Omental fat pad (tissue), 4 donors: ENCODE measurements at places on chromosomes 4 and X.

DNA sequence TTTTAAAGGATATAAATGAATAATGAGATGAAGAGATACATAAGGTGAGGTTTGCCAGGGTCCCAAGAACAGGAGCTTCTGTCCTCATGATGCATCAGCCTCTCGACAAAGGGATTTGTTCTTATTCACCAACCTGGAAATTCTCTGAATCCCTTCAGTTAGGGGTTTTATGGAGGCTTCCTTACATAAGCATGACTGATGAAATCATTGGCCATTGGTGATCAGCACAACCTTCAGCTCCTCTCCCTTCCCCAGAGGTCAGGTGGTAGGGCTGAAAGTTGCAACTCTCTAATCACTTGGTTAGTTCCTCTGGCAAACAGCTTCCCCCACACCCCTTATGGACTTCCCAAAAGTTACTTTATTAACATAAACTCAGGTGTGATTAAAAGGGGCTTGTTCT is 222.0 kb downstream of the SPRY1 start:
- DNase-seq, result no peak

GRCh38 chr4:37058826-37059225 is 185.7 kb upstream of the NWD2 start:
- DNase-seq, result no peak

DNA sequence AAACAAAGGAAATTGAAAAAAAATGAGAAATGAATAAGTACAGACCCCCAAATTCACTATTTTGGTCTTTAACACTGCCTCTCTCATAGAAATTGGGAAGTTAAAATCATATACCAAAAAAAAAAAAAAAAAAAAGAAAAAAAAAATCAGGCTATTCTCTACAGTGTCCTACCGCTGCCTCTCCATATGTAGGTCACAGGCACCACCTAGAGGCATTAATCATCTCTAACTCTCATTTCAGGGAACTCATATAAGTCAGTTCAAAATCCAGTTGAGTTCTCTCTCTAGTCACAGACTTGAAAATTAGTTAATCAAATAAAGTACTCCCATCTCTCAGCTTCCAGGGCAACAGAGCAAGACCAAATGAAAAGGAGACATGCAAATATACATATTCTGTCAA is 47.9 kb downstream of the COX18 start:
- no peak for DNase-seq

DNA sequence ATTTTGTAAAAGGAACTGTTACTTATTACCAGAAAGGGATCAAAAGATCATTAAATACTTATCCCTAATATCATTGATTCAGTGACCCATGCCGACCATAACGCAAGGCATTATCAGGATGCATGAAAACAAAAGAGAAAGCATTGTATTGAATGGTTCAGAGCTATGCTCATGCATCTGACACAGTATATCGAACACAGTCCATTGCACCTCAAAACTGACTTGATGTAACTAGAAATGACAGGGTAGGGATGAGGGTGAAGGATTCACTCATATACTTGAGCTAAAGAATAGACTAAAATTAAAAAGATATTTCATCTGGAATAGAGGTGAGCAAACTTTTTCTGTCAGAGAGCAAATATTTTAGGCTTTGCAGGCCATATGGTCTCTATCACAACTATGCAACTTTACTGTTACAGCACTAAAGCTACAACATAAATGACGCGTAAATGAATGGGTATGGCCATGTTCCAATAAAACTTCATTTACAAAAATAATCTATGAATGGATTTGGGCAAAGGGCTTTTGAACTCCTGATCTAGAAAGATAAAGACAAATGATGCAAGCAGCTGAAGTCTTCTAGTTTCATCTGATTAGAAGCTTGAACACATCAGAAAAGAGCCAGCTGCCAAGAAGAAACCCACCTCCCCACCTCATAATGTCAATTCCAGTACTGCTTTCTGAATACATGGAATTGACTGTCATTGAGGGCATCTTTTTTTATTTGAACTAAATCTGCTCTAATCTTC is 12.9 kb upstream of the SPP1 start:
- no peak for DNase-seq

DNA sequence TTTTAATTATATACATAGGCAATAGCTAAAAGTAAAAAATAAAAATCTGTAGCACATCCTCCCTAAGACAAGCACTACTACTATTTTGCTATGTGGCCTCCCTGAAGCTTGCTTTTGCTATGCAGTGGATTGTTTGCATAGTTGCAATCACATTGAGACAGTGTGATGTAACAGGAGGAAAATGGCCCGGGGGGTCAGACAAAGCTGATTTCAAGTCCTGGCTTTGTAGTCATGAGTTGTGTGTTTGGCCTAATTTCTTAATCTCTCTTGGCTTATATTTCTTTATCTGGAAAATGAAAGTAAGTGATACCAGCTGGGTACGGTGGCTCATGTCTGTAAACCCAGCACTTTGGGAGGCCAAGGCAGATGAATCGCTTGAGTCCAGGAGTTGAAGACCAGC is 166.6 kb downstream of the LHFPL1 start:
- DNase-seq, result no peak

- no peak for DNase-seq
Measured at GRCh38 chr4:2154215-2154740, 87.6 kb downstream of the HAUS3 start.

GRCh38 chrX:40484408-40485091 is 96.2 kb upstream of the ATP6AP2 start:
- no peak for DNase-seq

- peak; percentile 71 for DNase-seq
Measured at GRCh38 chrX:153667956-153668396, 5.6 kb downstream of the PNCK start.

DNA sequence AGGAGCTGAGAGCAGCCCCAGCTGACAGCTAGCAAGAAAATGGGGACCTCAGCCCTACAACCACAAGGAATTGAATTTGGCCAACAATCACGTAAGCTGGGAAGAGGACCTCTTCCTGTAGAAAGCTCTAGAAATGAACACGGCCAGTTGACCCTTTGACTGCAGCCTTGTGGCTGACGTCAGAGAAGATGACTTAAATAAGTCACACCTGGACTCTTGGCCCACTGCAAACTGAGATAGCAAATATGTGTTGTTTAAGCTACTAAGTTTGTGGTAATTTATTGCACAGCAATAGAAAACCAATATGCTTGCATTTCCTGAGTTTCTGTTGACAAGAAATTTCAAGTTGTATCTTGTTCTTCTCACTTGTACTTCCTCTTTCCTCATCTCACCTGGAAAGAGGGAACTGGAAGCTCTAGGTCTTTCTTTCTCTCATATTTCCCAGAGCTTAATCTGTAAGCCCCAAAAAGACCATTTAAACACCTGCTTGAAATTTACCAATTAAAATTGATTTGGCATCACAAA is 18.8 kb downstream of the PRKG2 start:
- DNase-seq, result no peak

- no peak for DNase-seq
Measured at GRCh38 chr4:83581411-83582288, 45.7 kb downstream of the GPAT3 start.

GRCh38 chr4:3783693-3784306 is 17.6 kb downstream of the ADRA2C start:
- DNase-seq, result no peak

GRCh38 chrX:9682456-9682855 is 83.2 kb downstream of the GPR143 start:
- DNase-seq, result no peak

GRCh38 chr4:113840861-113841260 is 79.3 kb upstream of the CAMK2D start:
- no peak for DNase-seq

DNA sequence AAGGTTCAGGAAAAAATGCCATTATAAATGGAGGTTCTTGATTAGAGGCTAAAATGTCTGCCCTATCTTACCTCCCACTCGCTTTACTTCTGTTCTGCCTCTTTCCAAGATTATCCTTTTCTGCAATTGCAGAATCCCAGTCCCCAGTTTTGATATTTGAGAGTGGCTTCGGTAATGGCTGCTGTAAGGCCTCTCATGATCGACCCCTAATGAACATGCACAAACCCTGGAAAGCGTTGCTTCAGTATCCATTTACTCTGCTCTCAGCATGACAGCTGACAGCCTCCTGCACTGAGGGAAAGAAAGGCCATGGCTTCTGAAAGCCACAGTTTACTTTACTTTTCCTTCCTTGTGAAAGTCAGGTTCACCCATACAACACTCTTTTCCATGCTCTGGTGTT is 325.4 kb upstream of the GALNT7 start:
- no peak for DNase-seq

DNA sequence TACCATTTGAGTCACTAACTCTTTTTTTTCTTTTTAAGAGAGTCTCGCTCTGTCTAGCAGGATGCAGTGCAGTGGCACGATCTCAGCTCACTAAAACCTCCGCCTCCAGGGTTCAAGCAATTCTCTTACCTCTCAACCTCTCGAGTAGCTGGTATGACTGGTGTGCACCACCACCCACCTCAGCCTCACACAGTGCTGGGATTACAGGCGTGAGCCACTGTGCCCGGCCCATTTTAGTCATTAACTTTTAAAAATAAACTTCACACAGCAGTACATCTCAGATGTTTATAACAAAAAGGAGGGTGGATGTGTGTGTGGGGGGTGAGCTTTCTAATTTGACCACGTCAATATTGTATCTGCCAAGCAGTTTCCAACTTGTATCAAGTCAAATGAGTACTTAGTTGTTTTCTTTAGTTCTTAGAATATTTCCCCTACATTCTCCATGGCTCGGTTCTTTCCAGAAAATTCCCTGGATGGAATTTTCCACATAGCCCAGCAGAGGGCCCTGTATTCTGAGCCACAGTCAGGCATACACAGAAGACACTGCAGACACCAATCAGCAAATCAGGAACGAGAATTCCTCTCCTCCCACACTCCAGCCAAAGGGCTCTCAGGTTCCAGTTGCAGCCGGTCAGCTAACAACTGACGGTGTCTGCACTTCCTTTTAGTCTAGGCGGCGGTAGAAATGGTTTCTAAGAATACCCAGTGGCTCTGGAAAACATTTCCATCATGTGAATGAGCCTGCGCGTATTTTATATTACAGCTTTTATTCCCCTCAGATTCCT is 20.1 kb upstream of the ARAF start:
- no peak for DNase-seq
